Umbilical cord (tissue), 2 donors: ENCODE measurements at places on chromosomes 5 and 9. TPM values are rescaled to one million over a fixed set of nuclear protein-coding genes. Genes with fewer than 3 reads are reported as not detected.

Gene PTCH1
- 7.5 TPM for total RNA-seq

Gene FAM221B
- total RNA-seq: 1.2 TPM

DNA sequence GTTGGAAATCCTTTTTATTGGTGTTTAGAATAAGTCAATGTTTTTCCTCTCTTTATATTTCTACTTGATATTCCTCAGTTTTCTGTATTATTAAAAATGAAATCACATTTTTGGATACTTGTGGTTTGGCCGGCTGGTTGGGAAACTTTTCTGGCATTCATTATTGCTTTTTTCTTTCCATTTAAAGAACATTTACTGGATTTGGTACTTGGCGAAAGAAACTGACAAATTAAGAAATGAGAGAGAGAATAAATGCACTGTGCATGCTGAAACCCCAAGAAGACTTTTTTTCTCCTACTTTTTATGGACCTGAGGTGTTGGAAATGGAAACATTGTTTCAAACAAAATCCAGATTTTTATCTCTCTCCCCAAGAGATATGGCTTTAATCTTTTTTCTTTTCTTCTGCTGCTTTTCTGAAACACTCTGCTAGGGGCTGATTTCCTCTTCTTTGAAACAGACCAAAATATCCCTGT, 128.4 kb downstream of the SNX18 start:
- no peak for DNase-seq

Gene FAM170A
- total RNA-seq: not detected

DNA sequence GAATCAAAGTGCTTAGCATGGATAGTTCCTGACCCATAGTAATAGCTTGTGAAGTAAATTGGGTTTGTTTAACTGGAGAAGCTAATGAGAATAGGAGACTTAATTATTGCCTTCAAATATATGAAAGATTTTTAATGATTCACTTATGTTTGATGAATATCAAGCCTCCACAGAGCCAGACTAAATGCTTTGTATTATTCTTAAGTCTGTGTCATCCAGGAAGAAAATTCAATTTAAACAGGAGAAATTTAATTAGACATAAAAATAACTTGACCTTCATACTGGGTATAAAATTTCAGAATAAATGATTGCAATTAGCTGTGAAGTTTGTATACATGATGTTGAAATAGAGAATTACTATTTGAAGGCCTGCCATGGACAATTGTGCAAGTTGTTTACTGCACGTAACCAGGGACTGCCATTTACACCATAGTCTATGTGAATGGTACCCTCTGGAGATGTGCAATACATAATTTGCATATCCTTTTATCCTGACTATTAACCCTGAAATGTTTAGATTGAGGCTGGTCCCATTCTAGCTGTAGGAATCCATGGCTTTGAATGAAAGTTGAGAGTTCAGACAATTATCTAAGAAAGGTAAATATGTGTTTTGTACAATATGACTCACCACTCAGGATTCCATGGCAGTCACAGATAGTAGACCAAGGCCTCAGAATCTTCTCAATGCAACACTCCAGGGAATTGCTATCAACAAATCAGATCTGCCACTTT, 133.5 kb upstream of the IL12B start:
- no peak for DNase-seq

Gene PCDHB3
- total RNA-seq: 0.72 TPM

DNA sequence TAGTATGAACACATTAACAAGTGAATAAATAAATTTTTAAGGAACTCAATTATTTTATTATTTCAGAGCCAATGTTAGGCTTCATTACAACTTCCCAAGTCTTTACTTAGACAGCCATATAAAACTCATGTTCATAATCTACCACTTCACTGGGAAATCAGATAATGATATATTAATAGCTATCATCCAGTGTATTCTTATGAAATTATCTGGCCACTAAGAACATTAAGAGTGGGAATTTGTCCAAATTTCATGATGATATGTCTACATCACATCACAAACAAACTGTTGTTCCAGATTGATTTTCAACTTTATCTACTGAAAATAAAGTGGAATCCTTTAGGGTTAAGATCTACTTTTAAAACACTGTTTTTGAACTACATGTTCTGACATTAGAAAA, 668.6 kb downstream of the EFNA5 start:
- DNase-seq: no peak
